ENCODE measurements at places on chromosomes 3 and 15. TPM values are rescaled to one million over a fixed set of nuclear protein-coding genes. Genes with fewer than 3 reads are reported as not detected.

The TRAT1 gene
- polyA plus RNA-seq: not detected

The STRIT1 gene
- polyA plus RNA-seq: not detected

The SEMA5B gene
- polyA plus RNA-seq: not detected

The WWTR1 gene
- 161 TPM for polyA plus RNA-seq

The OSTN gene
- not detected for polyA plus RNA-seq

The DUOXA2 gene
- polyA plus RNA-seq: not detected

The CLEC3B gene
- polyA plus RNA-seq: 4.3 TPM

The SLC22A13 gene
- 0.19 TPM for polyA plus RNA-seq

The PSMA4 gene
- 395 TPM for polyA plus RNA-seq

The CHRM5 gene
- polyA plus RNA-seq: 0.07 TPM

The FGD5 gene
- polyA plus RNA-seq: not detected

The TEX55 gene
- polyA plus RNA-seq: not detected

The CADPS gene
- 0.06 TPM for polyA plus RNA-seq

The OCA2 gene
- not detected for polyA plus RNA-seq

The ZNF501 gene
- 3.9 TPM for polyA plus RNA-seq

The CYP1A2 gene
- polyA plus RNA-seq: not detected

The FGF7 gene
- polyA plus RNA-seq: 175 TPM

The MKRN3 gene
- 1.2 TPM for polyA plus RNA-seq

The ABHD2 gene
- polyA plus RNA-seq: 60.1 TPM

The SST gene
- not detected for polyA plus RNA-seq

The ACP3 gene
- polyA plus RNA-seq: 0.71 TPM

The FBN1 gene
- 424 TPM for polyA plus RNA-seq

The DUOX2 gene
- polyA plus RNA-seq: not detected

The EIF5A2 gene
- 20.5 TPM for polyA plus RNA-seq

The ANKRD34C gene
- polyA plus RNA-seq: not detected

The CASR gene
- not detected for polyA plus RNA-seq

The COL6A5 gene
- not detected for polyA plus RNA-seq

The DPP8 gene
- 24.1 TPM for polyA plus RNA-seq

The BHLHE40 gene
- polyA plus RNA-seq: 12.2 TPM

The TTLL3 gene
- 22.4 TPM for polyA plus RNA-seq

The RYR3 gene
- polyA plus RNA-seq: not detected

The SEMA3B gene
- 22.0 TPM for polyA plus RNA-seq

The UNC13C gene
- not detected for polyA plus RNA-seq

The MYO9A gene
- polyA plus RNA-seq: 14.3 TPM

Data from AG04450 (cell line).